ENCODE measurements at places on chromosomes 6 and 20. TPM values are rescaled to one million over a fixed set of nuclear protein-coding genes. Genes with fewer than 3 reads are reported as not detected.
A peak's percentile ranks its signal among the peaks of the same experiment; 100 is the strongest.

DNA sequence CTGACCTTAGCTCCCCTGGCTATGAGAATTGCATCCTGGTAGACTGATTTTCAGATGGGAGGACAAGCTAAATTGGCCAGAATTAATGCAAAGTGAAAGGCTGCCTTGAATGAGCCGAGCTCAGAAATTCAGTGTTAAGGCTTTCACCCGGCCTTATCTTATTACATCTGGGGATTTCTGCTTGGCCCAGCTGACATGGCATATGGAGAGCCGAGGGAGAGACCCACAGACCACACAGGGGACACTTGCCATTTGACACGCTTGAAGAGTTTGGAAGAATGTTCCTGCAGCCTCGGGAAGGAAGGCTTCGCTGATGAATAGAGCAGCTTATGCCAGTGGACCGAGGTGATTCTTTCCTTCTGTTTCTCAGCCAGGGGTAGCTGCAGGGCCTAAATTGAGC lies 9.0 kb downstream of the MOCS3 start:
- DNase-seq: peak; percentile 26

The LY6G6D gene
- not detected for total RNA-seq

DNA sequence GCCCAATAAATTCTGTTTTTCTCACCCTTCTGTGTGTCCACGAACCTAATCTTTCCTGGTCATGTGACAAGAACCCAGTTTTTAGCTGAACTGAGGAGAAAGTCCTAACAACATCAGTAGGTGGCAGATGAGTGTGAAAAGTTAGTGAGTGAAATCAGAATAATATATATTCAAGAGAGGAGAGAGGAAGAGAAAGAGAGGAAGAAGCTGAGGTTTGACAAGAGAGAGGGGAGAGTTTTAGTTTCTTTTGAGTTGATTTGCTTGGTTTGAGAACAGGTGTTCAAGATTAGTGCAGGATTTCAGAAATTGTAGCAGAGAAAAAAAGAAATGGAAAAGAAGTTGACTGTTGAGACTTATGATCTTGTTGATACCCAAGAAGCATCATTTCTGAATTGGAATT lies 930.5 kb upstream of the FLRT3 start:
- no peak for DNase-seq

DNA sequence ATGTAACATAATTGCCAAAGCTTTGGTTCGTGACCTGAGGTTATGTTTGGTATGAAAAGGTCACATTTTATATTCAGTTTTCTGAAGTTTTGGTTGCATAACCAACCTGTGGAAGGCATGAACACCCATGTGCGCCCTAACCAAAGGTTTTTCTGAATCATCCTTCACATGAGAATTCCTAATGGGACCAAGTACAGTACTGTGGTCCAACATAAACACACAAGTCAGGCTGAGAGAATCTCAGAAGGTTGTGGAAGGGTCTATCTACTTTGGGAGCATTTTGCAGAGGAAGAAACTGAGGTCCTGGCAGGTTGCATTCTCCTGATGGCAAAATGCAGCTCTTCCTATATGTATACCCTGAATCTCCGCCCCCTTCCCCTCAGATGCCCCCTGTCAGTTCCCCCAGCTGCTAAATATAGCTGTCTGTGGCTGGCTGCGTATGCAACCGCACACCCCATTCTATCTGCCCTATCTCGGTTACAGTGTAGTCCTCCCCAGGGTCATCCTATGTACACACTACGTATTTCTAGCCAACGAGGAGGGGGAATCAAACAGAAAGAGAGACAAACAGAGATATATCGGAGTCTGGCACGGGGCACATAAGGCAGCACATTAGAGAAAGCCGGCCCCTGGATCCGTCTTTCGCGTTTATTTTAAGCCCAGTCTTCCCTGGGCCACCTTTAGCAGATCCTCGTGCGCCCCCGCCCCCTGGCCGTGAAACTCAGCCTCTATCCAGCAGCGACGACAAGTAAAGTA lies 547 bp upstream of the ESR1 start:
- DNase-seq: no peak

DNA sequence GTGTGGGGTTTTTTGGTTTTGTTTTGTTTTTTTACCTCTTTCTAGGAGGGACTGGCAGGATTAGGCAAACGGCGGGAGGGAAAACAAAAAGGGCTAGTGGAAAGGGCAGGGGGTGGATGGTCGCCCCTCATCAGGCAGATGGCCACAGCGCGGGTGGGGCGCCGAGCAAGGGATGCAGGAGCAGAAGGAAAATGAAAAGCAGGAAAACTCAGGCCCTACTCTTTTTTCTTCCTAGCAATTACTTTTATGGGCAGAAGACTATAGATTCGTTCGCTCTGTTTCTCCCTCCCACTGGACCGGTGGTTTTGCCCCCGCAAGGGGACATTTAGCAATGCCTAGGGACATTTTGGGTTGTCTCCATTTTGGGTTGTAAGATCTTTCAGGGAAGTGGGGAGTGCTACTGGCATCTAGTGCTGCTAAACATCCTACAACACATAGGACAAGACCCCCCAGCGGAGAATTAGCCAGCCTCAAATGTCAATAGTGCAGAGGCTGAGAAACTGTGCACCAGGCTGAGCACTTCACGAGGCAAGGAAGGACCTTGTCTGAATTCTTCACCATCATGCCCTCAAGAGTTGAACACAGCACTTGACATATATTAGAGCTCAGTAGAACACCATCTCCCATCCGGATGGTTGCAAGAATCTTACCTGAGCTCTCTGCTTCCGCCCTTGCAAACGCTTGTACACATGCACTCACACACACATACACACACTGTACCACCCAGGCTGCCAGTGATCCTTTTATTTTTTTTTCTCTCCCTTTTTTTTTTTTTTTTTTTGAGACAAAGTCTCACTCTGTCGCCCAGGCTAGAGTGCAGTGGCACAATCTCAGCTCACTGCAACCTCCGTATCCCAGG lies 4.8 kb upstream of the ZMYND8 start:
- DNase-seq: peak; percentile 53

GRCh38 chr6:157761331-157761921 lies 61.6 kb upstream of the SNX9 start:
- no peak for DNase-seq

The BMP7 gene
- 72.8 TPM for total RNA-seq

DNA sequence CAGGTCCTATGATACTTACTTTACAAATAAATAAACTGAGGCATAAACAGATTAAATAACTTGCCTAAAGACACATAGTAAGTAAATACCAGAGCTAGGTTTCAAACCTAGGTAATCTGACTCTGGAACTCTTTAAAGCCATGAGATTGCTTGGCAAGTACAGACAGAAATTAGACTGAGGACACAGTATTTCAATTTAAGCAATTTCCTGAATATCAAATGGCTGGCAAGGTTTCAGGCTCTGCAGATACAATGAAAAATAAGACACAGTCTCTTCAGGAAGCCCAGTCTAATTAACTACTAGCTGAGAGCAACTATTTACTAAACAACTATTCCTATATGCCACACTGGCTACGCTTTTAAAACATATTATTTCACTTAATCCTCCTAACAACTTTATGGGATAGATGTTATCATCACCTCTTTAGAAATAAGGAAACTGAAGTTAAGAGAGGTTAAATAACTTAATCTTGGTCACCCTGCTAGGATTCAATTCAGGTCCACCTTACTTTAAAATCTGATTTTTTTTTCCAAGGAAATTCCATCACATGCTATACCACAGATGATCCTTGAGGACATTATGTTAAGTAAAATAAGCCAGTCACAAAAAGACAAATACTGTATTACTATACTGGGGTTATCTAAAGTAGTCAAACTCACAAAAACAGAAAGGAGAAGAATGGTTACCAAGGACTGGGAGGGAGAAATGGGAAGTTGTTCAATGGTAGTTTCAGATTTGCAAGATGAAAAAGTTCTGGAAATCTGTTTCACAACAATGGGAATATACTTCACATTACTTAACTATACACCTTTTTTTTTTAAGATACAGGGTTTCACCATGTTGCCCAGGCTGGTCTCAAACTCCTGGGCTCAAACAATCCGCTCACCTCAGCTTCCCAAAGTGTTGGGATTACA lies 4.1 kb downstream of the TRPC4AP start:
- no peak for DNase-seq

- DNase-seq: no peak
Observed at GRCh38 chr6:15398633-15399275, 152.9 kb downstream of the JARID2 start.

GRCh38 chr6:168951217-168951616 lies 302.4 kb downstream of the THBS2 start:
- DNase-seq: no peak

All from thyroid gland (tissue), 4 donors.